ENCODE measurements at places on chromosomes 3 and 15.

DNA sequence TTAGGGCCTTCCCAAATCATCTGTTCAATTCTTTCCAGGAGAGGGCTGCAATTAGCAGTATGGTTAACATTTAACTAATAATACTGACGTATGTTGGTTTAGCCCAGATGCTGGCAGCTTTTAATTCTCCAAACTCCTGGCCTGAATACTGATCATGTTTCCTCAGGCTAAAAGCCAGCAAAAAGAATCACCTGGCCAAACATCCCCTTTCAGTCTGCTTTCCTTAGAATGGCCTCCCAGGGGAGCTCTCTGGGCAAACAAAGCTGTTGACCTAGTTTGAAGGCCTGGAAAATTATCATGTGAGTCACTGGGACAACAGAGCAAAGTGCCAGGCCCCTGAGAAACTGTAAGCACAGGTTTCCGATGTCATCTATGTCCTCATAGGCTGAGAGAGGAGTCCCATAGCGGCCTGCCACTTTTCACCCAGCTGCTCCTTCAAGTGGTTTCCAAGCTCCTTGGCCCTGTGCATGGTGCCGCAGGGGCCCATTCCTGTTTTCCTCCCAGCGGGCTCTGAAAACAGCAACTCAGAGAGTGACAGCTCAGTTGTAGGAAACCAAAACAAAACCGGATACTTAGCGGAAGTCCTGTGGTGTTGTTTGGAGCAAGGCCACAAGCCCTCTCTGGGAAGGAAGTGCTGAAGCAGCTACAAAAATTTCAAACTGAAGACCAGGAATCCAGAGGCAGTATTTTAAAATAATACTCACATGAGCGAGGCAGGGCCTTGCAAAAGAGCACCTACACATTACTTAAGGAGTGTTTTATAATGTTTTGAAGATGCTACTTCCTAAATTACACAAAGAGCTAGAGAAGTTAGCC, 36.5 kb upstream of the RAB11A start:
- peak; percentile 96 for DNase-seq

GRCh38 chr3:192063570-192063969, 602.6 kb downstream of the PYDC2 start:
- no peak for DNase-seq

DNA sequence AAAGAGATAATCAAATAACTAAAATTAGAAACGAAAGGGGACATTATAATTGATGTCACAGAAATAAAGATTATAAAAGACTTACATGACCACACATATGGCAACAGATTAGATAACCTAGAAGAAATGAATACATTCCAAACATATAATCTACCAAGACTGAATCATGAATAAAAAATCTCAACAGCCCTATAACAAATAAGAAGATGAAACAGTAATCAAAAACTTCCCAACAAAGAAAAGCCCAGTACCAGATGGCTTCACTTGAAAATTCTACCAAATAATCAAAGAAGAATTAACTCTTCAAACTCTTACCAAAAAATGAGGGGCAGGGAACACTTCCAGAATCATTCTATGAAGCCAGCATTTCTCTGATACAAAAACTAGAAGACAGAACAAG, 11.8 kb downstream of the TOP2B start:
- DNase-seq = no peak

DNA sequence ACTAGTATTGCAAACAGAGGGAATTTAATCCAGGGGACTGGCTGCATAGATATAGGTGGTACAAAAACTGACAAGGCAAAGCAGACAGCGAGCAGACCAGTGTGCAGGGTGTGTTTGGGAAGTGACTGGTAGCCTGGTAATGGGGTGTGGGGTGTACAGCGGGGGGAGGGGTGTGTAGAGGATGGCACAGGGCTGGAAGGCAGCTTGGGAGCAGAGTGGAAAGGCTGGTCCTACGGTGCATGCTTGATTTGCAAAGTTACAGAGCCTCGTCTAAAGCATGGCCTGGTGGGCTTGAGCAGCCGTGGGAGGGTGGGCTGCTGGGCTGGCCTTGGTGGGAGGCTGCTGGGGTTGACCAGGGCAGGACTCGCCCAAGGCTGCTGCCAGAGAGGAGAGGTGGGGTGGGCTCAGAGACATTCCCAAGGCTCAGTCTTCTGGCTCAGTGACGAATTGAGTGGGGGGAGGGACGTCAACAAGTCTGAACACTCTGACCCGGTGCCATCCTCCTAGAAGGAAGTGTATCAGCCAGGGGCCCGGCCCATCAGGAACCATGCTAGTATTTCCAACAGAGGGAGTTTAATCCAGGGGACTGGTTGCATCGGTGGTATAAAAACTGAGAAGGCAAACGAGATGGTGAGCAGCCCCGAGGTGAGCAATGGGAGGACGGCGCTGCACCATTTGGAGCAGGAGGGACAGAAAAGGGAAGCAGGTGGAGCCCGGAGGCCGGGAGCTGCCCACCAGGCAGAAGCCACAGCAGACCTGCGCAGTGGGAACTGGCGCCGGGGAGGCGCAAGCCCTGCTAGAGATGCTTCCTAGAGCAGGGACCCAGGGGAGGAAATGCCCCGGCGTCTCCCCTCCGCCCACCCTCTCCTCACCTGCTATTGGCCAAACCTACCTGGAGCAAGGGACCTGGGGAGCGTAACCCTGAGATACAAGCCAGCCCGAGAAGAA, 29.2 kb downstream of the CPN2 start:
- DNase-seq = no peak

- peak; percentile 81 for DNase-seq
Observed at GRCh38 chr15:69096196-69096595, 64.2 kb upstream of the GLCE start.

DNA sequence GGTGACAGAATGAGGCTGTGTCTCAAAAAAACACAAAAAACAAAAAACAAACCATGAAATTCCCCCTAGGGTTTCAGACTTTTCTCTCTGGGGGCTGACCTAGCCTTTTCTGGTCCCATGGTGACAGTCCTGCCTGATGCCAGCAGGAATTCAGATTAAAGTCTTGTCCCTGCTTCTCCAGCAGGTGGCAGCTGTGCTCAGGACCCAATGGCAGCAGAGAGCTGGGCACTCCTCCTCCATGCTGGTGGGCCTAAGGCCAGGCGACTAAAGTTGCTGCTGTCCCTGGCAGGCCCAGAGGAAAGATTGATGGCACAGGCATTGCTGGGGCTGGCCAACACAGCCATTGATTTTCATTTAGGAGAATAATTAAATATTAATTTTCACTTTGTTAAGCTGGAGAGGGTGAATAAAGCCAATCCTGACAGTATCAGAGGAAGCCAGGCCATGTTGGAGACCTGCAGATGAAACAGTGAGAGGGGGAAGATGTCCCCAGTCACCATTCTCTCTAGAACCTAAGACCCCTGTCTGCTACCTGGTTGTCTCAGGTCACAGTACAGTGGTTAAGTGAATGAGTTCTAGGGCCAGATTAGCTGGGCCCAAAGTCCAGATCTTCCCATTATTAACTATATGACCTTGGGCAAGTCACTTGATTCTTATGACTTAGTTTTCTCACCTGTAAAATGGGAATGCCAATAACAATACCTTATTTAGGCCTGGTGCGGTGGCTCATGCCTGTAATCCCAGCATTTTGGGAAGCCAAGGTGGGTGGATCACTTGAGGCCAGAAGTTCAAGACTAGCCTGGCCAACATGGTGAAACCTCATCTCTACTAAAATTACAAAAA, 7.1 kb downstream of the CELF6 start:
- DNase-seq = peak; percentile 19

DNA sequence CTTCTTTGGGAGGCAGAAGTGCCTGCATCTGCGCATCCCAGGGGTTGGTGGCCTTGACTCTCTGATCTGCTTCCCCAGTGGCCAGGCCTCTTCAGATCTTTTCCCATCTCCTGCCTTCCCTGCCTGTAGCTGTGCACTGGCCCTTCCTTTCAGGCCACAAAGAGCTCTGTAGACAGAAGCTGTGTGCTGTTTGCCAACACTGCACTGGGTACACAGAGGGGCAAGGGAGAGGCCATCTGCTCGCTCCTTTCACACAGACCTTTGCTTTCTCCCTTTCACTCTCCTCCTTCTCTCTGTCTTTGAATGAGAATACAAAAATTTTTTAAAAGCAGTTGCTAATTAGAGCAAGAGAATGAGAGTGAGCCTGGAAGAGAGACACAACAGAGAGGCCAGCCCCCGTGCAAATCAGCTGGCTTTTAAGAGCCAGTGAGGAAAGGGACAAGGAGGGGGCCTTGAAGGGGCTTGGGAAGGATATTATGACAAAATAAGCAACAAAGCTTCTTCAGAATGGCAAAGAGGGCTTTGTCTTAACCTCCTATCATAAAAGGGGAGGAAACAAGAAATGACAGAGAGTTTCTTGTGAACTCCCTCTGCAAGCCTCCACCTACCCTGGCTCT, 170.9 kb downstream of the EPHB1 start:
- DNase-seq = no peak

DNA sequence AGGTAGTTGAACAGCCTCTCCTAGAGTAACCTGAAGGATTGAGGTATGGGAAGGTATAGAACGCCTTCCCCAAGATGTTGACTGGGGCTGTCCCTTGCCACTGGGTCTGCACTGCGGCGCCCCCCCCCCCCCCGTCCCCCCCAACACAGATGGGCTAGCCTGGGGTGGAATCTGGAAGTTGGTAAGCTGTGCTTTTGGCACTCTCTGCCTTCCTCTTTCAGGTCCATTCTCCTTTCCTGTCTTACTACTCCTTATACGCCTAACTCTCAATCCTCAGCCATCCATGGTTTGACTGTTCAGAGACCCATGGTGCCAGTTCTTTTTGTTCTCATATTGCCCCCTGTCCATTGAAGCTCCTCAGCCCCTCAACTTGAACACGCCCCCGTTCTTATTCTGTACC, 42.8 kb downstream of the MAP2K1 start:
- no peak for DNase-seq

DNA sequence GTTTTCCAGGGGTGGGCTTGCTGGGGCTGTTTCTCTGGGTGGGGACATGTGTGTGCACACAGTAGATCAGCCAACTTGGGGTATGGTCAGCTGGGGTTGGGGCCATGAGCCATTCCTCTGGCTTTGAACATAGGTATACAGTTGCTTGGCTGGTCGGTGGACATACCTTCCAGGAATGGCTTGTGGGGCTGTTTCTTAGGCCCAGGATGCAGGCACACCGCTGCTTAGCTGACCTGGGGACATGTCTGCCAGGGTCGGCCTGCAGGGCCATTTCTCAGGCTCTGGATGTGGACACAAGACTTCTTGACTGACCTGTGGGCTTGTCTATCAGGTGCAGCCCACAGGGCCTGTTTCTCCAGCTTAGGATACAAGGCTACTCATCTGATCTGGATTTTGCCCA, 130.6 kb downstream of the DOCK3 start:
- no peak for DNase-seq

GRCh38 chr3:155032918-155033317, 47.2 kb upstream of the MME start:
- no peak for DNase-seq

- DNase-seq = no peak
Observed at GRCh38 chr3:153835540-153835939, 285.6 kb upstream of the ARHGEF26 start.

All from DMS 273 treated with DMSO at 0.1 percent for 48 hours (cell line).